ENCODE measurements at places on chromosomes 5 and 9. TPM values are rescaled to one million over a fixed set of nuclear protein-coding genes. Genes with fewer than 3 reads are reported as not detected.

Gene TAF11L12
- not detected for polyA plus RNA-seq

Gene PCA3
- 0.97 TPM for polyA plus RNA-seq

Gene PCDHGA8
- polyA plus RNA-seq: 0.19 TPM

Gene HTR4
- polyA plus RNA-seq: 4.7 TPM
